Left renal cortex interstitium (tissue), 4 donors: ENCODE measurements at places on chromosomes 1 and 21. TPM values are rescaled to one million over a fixed set of nuclear protein-coding genes. Genes with fewer than 3 reads are reported as not detected.

The LRRC53 gene
- polyA plus RNA-seq: not detected

The GJB5 gene
- 0.30 TPM for polyA plus RNA-seq

The LCE3D gene
- polyA plus RNA-seq: not detected

The CLCA1 gene
- polyA plus RNA-seq: 0.07 TPM

The BTG3 gene
- polyA plus RNA-seq: 40.3 TPM

- no peak for DNase-seq
Observed at GRCh38 chr1:46645815-46646214, 22.3 kb downstream of the ATPAF1 start.

- no peak for DNase-seq
Observed at GRCh38 chr1:205961991-205962820, 18.9 kb upstream of the SLC26A9 start.

GRCh38 chr1:156420205-156421061 lies 51.4 kb downstream of the RHBG start:
- DNase-seq: no peak

DNA sequence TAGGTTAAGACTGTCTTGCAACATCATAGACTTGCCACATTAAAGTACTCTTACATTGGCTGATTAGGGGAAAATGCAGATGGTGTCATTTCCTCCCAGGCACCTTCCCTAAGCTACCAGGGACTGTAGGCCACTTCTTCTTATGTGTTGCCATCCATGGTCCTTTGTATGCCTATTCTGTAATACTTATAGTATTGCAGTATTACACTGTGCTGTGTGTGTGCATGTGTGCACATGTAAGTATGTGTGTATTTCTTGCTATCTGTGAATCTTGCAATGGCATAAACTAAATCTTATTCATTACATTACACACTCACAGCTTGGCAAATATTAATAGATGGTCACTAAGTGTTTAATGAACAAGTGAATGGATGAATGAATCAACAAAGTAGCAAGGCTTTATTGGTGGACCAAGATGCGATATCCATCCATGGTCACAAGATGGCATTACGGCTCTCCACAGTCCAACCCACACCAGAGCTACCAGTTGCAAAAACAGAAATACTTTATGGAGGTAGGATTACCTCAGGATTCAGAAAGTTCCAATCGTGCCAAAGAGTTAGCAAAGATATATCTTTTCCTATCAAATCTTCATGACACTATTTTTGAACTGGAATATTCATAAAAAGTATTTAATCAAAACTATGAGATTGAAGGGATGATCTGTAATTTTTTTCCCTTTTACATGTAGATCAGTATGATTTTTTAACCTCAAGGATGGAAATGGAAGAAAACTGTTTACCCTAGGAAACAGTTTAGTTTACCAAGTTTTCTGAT lies 160.2 kb downstream of the DENND1B start:
- DNase-seq: no peak

GRCh38 chr1:35597870-35598269 lies 24.8 kb downstream of the TFAP2E start:
- DNase-seq: no peak

GRCh38 chr1:221141606-221142285 lies 262.5 kb downstream of the HLX start:
- DNase-seq: no peak

- DNase-seq: no peak
Observed at GRCh38 chr1:66711420-66711819, 40.8 kb upstream of the DYNLT5 start.

DNA sequence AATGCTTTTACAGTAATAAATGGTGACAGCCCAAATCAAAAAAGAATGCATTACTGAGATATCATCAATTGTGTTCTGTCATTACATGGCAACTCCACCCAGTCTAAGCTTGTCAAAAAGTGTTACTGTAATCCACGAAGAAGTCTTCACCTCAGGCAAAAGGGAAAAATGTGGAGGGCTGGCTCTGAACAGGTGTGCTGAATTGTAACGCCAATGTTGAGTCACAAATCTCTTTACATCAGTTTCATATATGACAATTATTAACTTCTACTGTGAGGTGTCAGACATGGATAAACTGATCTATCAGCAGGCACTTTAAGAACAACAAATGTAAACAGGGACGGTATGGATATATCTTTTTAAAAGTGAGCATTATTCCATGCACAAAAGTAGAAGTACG lies 98.5 kb upstream of the DMRTA2 start:
- DNase-seq: no peak

GRCh38 chr1:1671365-1672119 lies 12.7 kb upstream of the CDK11B start:
- no peak for DNase-seq

DNA sequence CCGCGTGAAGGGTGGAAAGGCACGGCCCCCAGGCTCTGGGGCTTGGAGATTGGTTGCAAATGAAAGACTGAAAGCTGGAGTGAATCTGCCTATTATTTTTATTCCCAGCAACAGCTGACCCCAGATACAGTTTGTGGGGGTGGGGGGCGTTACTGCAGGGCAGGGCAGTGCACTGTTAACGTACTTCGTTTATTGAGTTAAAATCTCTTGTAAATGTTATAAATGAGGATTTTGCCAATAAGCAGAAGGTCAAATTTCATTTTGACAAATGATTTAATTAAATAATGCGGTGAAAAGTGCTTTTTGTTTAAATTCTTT lies 1.0 kb upstream of the VPS26C start:
- DNase-seq: no peak

GRCh38 chr21:44418876-44419230 lies 36.5 kb upstream of the LRRC3 start:
- no peak for DNase-seq

GRCh38 chr1:211371406-211372105 lies 44.9 kb downstream of the TRAF5 start:
- DNase-seq: no peak

GRCh38 chr1:207997486-207998268 lies 86.8 kb upstream of the CD34 start:
- DNase-seq: no peak

- DNase-seq: no peak
Observed at GRCh38 chr1:110293601-110294104, 45.5 kb upstream of the RBM15 start.

- no peak for DNase-seq
Observed at GRCh38 chr1:153677718-153678518, 570 bp upstream of the NPR1 start.

- no peak for DNase-seq
Observed at GRCh38 chr1:8625491-8625890, 191.9 kb downstream of the RERE start.

DNA sequence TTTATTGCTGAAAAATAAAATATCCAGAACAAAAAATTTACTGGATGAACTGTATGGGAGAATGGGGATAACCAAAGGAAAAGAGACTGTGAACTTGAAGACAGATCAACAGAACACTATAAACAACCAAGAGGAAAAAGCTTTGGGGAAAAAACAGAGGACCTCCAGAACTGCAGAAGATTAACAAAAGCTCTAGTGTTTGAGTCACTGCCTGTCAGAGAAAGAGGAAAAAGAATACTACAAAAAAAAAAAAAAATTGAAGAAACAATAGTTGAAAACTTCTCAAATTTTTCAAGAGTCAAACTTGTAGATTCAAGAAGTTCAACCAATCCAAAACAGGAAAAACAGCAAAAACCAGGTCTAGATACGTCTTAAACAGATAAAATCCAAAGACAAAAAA lies 44.3 kb downstream of the ARHGAP29 start:
- DNase-seq: no peak

DNA sequence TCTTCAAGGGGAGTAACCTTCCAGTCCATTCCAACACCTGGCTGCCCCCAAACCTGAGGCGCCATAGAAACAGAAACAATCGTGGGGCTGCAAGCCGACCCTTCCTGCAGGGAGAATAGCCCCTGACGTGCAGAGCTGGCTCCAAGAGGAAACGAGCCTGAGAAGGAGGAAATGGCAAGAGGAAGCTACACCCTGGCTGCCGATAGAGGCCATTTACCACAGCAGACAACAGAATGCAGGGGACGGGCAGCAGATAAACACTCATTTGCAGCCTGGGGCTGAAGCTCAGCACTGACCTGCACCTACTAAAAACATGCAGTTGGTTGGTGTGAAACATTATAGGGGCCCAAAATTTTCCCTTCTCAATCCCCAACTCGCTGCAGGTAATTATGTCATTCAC lies 8.7 kb upstream of the TDRD10 start:
- no peak for DNase-seq
